ENCODE measurements at places on chromosomes 11 and 22.

DNA sequence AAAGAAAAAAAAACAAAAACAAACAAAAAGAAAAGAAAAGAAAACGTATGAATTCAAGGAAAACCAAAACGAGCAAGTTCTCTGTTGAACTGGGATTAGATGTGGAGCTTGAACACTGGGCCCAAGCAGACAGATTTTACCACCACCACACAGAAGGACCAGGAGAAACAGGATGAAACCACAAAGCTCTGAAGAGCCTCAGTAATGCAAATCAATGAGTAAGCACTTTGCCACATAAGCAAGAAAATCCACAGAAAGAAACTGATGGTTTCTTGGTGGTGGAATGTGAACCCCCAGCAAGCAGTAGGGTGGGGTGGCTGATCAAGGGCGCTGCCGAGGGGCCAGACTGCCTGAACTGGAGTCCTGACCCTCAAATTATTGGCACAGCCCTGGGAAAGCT, 50.9 kb upstream of the NFRKB start:
- DNase-seq = no peak

DNA sequence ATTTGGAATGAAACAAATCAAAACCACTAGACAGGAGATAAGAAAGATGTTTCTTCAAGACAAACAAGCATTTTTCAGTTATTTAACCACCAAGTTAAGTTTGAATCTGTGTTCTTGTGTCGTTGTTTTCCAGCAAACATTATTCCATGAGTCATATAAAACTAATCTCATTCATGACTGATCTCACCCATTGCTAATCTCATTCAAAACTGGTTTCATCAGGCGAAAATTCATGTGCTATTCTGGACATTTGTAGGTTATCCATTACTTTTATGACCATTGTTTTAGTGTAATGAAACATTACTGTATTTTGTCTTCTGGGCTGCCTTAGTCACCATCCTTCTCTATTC, 221.8 kb downstream of the DDX10 start:
- DNase-seq = no peak

GRCh38 chr11:123560006-123560405, 94.4 kb downstream of the SCN3B start:
- DNase-seq = no peak

- DNase-seq = no peak
Observed at GRCh38 chr11:113105592-113105991, 144.4 kb downstream of the NCAM1 start.

DNA sequence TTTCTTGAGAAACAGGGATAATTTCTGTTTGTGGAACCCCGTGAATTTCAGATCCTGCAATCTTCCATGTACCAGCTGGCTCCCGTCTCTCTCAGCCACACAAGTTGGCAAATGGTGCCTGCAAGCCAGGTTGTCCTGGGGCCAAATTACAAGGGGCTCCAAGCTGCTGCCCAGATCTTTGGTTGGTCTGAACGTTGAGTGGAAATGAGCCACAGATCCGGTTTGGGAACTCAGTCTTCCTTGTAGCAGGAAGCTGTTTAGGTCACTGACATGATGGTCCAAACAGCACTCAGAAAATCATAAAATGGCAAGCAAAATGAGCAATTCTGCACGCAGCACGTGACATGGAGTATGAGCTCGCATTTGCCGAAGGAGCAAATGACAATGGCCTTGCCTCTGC, 1496.4 kb downstream of the TBC1D22A start:
- no peak for DNase-seq

GRCh38 chr11:119629834-119630624, 99.0 kb downstream of the NECTIN1 start:
- no peak for DNase-seq

DNA sequence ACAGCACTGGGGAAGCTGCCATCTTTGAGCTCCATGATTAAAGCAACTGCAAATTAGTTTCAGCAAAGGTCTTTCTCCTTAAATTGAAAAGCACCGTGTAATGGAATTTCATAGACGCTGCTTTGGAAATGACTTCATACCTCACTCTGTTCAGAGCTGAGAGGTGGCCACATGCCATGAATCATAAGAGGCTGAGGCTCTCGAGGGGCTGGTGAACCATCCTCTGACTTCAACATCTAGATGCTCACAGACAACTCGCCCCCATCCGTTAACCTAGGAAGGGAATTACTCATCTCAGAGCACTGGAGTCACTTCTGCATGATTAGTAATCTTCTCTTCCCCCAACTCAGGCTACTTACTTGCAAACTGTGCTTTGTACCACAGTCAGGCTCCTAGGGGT, 122.3 kb downstream of the RCN1 start:
- DNase-seq = no peak

- DNase-seq = no peak
Observed at GRCh38 chr11:15985127-15985859, 371.1 kb downstream of the SOX6 start.

DNA sequence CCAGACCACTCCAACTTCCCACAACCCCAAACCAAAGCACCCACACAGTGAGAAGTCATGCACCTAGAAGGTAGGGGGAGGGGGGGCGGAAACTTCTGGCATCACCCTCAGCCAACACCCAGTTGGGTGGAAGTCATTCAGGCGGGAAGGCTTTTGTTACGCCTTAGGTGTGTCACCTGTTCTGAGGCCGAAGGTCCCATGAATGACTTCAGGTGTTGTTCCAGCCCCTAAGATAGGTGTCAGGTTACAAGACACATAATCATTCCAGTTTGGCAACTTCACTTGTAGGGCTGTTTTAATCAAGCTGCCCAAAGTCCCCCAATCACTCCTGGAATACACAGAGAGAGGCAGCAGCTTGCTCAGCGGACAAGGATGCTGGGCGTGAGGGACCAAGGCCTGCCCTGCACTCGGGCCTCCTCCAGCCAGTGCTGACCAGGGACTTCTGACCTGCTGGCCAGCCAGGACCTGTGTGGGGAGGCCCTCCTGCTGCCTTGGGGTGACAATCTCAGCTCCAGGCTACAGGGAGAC, at the start of gene TMPRSS4:
Gene TMPRSS4 (plus strand): TSS at position 325 of the 528 bp plus-strand sequence. CDS start 225 bp downstream, outside the sequence.
- no peak for DNase-seq

DNA sequence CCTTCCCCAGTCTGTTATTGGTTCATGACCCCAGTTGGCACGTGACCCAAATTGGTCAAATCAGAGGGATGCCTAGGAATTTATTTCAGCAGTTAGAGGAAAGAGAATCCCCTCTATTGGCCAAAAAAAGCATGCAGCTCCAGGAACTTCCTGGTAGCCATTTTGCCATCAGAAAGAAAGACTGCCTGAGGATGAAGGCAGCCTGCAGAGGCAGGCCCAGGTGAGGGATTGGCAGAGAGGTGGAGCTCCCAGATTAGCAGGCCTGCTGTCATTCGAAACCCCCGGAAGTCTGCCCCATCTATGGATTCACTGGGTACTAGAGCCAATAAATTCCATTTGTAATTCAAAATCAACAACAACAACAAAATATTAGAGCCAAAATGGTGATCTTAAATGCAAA, 207.6 kb downstream of the CWF19L2 start:
- no peak for DNase-seq

DNA sequence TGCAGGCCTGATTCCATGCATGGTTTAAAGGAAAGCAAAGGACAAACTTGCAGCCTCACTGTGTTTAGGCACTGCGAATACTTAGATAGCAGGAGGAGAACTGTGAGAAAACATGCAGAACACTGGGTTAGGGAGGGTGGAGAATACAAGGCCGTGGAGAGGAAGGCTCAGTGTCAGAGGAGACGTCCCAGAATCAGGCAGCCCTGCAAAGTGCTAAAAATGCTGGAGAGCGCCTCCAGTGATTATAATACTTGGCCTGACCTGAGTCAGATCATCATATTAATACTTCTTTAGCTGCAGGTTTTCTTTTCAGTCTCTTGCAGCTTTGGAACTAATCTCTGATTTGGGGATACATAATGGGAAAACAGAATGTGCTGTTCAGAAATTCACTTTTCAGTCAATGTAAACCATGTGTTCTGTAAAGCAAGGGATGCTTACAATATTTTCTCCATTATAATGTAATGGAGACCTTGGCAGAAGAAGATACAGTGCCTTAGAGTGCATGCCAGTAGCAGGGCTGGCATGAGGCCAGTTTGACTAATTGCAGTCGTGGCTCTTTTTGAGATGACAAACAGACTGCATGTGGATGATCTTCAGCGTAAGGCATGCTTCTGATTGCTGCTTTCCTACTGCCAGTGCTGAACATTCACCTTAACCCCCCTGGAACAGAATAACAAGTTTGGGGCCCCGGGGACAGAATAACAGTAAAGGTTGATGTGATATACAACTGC, 16.8 kb downstream of the EXT2 start:
- no peak for DNase-seq

DNA sequence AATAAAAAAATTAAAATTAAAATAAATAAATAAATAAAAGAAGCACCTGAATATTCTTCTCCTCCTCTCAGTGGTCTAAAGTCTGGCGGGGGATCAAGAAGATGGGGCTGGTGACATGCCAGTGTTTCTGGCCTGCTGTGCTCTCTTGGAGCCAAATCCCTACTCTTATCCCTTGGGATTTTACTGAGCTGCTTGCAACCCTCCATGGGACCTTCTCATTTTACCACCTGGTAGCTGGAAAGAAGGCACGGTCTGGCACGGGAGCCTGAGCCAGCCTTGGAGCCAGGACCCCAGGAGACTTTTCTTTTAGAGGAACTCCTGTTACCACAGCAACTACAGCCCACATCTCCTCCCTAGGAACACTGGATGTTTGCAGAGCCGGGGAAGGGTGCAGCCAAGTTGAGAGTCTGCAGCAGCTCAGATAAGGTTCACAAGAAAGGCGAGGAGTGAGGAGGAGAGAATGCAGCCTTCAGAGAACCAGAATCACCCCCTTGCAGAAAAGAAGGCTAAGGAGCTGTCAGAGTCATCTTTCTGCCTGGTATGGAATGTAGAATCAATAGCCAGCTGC, 21.4 kb downstream of the CD6 start:
- DNase-seq = no peak

DNA sequence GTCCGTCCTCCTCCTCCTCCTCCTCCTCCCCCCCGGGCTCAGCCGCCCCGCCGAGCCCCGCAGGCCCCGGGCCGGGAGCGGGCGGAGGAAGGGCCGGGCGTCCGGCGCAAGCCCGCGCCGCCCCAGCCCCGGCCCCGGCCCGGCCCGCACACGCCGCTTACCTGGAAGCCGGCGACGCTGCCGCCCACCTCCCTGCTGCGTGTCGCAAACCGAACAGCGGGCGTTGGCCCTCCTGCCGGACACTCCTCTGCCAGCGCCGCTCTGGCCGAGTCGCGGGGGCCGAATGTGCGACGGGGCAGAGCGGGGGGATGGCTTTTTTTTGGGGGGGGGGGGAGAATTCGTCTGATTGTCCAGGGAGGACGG, 1.1 kb downstream of the IGF2 start:
- no peak for DNase-seq

DNA sequence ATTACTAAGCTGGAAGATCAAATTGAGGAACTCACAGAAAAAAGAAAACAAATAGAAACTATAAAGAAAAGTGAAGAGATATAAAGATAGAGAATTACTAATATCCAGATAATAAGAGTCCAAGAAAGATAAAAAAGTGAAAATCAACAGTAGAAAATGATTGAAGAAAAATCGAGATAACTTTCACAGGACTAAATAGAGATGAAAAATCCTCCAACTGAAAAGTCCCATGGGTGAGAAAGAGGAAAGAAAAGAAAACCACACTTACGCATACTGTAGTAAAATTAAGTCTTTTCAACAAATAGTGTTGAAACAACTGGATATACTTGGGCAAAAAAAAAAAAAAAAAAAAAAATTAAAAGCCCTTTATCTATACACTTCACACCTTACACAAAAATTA, 60.0 kb downstream of the ENTHD1 start:
- no peak for DNase-seq

DNA sequence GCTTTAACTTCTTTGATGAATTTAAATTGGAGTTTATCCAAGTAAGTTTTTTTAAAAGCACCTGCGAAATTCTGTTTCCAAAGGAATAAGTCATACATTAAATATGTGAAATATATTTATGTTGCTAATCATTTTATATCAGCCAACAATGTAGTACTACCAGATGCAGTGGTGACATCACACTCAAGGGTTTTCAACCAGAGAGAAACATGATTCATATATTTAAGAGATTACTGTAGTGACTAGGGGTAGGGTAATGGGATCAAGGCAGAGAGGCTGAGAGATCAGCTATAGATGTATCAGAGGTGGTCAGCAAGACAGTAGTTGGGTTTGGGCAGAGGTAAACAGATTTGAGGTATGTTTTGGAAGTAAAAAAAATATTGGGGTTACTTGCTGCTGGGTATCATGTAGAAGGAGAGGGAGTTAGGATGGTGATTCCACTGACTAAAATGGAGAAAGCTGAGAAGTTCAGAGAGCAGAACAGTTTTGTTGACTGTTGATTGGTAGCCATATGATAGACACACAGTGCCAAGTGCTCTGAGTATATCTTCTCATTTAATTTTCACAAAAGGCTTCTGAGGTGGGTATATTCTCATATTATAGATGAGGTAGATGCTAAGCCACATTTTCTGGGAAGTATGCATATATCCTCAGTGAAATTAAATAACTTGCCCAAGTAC, 39.4 kb downstream of the CEP57 start:
- no peak for DNase-seq

GRCh38 chr11:12743834-12744449, 69.7 kb downstream of the TEAD1 start:
- DNase-seq = no peak

- DNase-seq = no peak
Observed at GRCh38 chr11:82045748-82046457, 687.8 kb downstream of the FAM181B start.

DNA sequence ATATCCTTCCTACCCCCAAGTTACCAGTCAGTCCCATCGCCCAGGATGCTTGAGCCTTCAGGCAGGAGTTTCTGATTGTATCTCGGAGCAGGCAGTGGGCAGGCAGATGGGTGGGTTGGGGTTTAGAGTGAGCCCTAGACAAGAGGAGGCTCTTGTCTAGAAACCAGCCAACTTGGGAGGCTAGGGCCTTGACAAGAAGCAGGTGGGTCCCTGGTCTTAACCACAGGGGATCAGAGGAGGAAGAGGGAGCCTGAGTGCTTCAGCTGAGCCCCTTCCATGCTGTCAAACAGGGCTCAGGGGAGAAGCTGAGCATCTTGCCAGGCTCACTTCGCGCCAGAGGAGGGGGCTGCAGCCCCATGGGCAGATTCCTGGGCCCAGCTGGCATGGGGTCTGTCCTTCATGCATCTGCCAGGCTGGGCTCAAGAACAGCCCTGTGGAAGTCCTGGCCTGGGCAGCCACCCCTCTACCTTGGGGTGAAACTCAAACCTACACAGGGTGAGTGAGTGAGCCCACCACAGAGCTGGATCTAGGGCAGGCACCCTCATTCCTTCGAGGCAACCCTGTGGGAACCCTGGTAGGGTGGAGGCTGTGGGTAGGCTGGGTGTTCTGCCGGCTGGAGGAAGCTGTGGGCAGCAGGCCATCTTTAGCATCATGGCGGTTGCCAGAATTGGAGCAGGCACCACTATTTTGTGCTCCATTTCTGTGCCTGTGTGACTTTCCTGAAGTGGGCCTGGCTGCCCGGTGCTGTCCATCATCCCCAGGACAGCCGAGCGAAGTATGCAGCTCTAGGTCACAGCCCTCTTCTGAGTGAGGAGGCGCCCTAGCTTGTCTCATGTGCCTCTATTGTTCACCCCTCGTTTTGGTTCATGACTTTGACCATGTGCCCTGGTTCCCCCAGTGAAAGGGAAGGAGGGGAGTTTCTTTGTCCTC, 108.1 kb downstream of the MORC2 start:
- no peak for DNase-seq

GRCh38 chr11:103358251-103358650, 249.0 kb downstream of the DYNC2H1 start:
- no peak for DNase-seq

Data from activated CD4-positive, alpha-beta T cell treated with anti-CD3 and anti-CD28 coated beads, Interleukin-2, amount 50 U/mL, for 1 hour (primary cell).